ENCODE measurements at places on chromosomes 4 and X. TPM values are rescaled to one million over a fixed set of nuclear protein-coding genes. Genes with fewer than 3 reads are reported as not detected.

Gene SH3TC1
- total RNA-seq: 8.7 TPM

Gene ASB5
- total RNA-seq: 3.1 TPM

Gene REPS2
- 8.0 TPM for total RNA-seq

Gene HSPA4L
- total RNA-seq: 10.9 TPM

Gene CTSO
- 6.2 TPM for total RNA-seq

Gene NXF2
- not detected for total RNA-seq

Gene BEX3
- total RNA-seq: 147 TPM

Gene SNCA
- total RNA-seq: 4.6 TPM

Gene SLITRK4
- 0.22 TPM for total RNA-seq

Gene DUX4
- total RNA-seq: not detected

Gene PAGE1
- total RNA-seq: not detected

Gene RAB40AL
- total RNA-seq: not detected

Gene GAGE12E
- total RNA-seq: not detected

All from left ventricle myocardium superior (tissue), 1 donor.